ENCODE measurements at places on chromosomes 4 and X. TPM values are rescaled to one million over a fixed set of nuclear protein-coding genes. Genes with fewer than 3 reads are reported as not detected.

The CT47B1 gene
- not detected for total RNA-seq

The ADGRG2 gene
- not detected for total RNA-seq

The ADAMTS3 gene
- total RNA-seq, result 5.5 TPM

The GALNTL6 gene
- not detected for total RNA-seq

The PDE5A gene
- 25.5 TPM for total RNA-seq

The TMEM35A gene
- total RNA-seq, result 4.2 TPM

The NPY2R gene
- total RNA-seq, result not detected

The SPON2 gene
- 55.5 TPM for total RNA-seq

The PLAC8 gene
- total RNA-seq, result not detected

The TXK gene
- total RNA-seq, result 0.59 TPM

The TLR2 gene
- 0.55 TPM for total RNA-seq

The SMS gene
- total RNA-seq, result 153 TPM

The IL2RG gene
- total RNA-seq, result not detected

The TBX22 gene
- not detected for total RNA-seq

The MAOB gene
- total RNA-seq, result not detected

The FAT4 gene
- total RNA-seq, result 18.5 TPM

The TSR2 gene
- 10.4 TPM for total RNA-seq

The NAA15 gene
- total RNA-seq, result 25.8 TPM

The SSX4 gene
- not detected for total RNA-seq

The FAM53A gene
- total RNA-seq, result 1.4 TPM

The WDFY3 gene
- 62.7 TPM for total RNA-seq

The CT55 gene
- total RNA-seq, result not detected

The CCSER1 gene
- 0.30 TPM for total RNA-seq

The PASD1 gene
- not detected for total RNA-seq

The ING2 gene
- total RNA-seq, result 10.7 TPM

The GYPE gene
- total RNA-seq, result 0.37 TPM

The SATL1 gene
- not detected for total RNA-seq

The MAGED4B gene
- total RNA-seq, result 99.3 TPM

The MAGED4 gene
- total RNA-seq, result 53.1 TPM

The STPG2 gene
- total RNA-seq, result 0.05 TPM

The ADAM29 gene
- total RNA-seq, result not detected

All from smooth muscle cell of the umbilical artery (primary cell).